ENCODE measurements at places on chromosomes 5 and 9.

DNA sequence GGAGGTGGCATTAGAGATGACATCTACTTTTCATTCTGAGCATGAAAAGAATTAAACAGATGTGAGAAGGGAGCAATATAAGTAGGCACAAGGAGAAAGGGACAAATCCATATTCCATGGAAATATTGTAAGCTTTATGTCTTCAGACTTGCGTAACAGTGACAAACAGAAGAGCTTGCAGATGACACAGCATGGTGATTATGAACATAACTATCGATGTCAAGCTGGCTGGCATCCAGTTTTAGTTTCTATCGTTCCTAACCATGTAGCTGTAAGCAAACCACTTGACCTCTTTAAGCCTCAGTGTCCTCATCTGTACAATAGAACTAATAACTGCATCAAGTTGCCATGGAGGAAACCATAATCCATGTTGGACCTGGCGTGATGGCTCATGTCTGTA lies 246.7 kb upstream of the ADRA1B start:
- DNase-seq, result no peak

GRCh38 chr5:59648038-59648831 lies 245.3 kb downstream of the PDE4D start:
- no peak for DNase-seq

DNA sequence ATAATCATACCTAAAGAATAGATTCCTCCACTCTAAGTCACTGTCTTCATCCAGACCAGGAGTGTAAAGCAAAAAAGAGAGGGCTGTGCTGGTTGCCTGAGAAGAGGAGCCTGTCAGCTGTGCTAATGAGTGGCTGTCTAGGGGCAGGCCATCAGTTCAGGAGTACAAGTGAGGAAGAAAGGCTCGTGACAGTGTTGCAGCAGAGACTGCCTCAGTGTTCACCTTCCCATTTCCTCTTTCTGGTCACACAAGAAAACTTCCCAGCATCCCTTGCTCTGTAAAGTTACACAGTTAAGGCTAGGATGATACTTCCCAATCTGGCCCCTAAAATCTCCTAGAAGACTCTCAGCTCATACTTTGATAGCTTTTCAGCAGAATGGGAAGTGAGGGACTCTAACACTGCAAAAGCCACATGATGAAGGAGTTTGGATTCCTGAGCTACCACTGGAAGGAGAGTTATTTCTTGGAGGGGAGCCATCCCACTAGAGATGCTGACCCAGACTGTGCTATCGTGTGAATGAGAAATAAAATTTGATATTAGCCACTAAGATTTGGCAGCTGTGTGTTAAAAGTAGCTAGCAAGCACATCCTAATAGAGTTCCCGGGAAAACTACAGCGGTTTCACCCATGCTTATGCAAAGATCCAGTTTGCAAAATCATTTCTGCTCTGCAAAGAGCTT lies 67.1 kb downstream of the ADAMTS12 start:
- DNase-seq, result peak; percentile 72

- no peak for DNase-seq
Observed at GRCh38 chr9:10268531-10269485, 344.0 kb downstream of the PTPRD start.

- DNase-seq, result no peak
Observed at GRCh38 chr5:132262882-132263547, 5.5 kb downstream of the PDLIM4 start.

GRCh38 chr5:170551622-170552021 lies 47.8 kb downstream of the KCNIP1 start:
- no peak for DNase-seq

DNA sequence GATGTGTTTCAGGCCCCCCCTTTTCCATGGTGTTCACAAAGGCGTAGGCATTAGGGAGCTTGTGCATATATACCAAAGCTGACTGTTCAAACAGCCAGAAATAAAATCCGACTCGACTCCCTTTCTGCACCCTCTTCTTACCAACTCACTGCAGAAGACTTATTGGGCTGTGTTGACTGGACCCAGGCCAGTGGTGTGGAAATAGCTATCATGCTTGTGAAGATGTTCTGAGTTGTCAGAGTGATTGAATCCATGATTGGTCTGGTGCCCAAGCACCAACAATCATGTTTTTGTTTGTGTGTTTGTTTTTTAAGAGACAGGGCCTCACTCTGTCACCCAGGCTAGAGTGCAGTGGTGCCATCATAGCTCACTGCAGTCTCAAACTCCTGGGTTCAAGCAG lies 21.6 kb downstream of the TJP2 start:
- no peak for DNase-seq

DNA sequence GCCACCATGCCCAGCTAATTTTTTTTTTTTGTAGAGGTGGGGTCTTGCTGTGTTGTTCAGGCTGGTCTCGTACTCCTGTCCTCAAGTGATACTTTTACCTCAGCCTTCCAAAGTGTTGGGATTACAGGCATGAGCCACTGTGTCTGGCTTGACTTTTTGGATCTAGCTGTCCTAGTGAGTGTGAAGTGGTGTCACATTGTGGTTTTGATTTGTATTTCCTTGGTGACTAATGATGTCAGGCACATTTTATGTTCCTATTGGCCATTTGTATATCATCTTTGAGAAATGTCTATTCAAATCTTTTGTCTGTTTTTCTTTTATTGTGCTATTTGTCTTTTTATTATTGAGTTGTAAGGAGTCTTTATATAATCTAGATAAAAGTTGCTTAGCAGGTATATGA lies 53.5 kb upstream of the MCCC2 start:
- peak; percentile 23 for DNase-seq

- DNase-seq, result no peak
Observed at GRCh38 chr5:139768807-139769465, 26.7 kb upstream of the PSD2 start.

DNA sequence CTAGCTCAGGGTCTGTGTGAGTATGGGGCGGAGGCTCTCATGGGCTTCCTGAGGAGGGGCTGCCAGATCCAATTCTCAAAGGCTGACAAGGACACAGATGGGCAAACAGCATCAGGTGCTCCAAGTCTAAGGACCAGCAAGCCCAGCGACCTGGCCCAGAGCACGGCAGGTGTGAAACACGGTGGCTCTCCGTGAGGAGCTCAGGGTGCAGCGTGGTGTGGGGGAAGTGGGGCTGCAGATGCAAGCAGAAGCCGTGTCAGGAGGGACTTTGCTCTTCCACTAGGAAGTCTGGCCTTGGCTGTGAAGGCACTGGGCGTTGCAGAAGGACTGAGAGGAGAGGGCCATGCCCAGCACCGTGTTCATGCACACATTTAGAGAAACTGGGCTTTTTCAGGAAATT lies 420.0 kb downstream of the GADD45G start:
- DNase-seq, result no peak

GRCh38 chr5:175842951-175843793 lies 28.2 kb upstream of the CPLX2 start:
- peak; percentile 56 for DNase-seq

GRCh38 chr9:134526584-134527477 lies 114.8 kb upstream of the COL5A1 start:
- DNase-seq, result no peak

DNA sequence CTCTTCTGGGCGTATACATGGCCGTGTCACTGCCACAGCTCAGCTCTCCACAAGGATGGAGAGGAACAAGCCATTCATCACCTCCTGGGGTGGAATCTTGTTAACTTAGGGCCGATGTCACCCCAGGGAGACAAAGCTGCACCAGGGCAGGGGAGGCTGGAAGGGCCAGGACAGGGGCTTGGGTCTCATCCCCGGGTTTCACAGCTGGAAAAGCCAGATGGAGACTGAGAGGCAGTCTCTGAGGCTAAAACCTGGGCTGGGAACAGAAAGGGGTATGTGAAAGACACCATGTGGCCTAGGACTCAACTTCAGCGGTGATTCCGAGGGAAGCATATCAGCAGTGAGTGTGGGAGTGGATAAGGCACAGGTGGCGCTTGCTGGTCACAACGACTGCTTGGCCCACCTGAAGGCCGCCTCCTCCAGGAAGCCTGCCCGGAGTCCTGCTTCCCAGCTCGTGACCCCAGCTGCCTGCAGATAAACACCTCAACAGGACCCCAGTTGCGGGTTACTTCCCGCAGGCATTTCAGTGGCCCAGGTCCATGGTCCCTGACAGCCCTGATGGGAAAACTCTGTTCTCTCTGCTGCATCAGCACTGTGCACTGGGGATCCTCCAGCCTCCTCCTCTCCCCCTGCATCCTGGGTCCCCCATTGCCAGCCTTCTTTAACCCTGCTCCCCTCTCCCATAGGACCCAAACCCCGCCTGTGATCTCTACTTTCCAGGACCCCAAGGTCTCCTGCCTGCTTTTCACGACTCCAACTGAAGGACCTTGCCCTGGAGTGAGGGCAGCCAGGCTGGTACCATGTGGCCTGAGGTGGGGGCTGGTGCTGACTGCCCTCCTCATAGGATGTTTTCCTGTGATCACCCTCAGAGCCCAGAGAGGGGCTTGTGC lies 51.7 kb upstream of the FCN1 start:
- DNase-seq, result no peak

- no peak for DNase-seq
Observed at GRCh38 chr5:9817819-9818218, 187.7 kb upstream of the TAS2R1 start.

GRCh38 chr5:172642926-172643871 lies 2.1 kb downstream of the NEURL1B start:
- no peak for DNase-seq

GRCh38 chr9:3473405-3473804 lies 52.4 kb downstream of the RFX3 start:
- no peak for DNase-seq

- no peak for DNase-seq
Observed at GRCh38 chr5:58648846-58649245, 66.0 kb downstream of the RAB3C start.

DNA sequence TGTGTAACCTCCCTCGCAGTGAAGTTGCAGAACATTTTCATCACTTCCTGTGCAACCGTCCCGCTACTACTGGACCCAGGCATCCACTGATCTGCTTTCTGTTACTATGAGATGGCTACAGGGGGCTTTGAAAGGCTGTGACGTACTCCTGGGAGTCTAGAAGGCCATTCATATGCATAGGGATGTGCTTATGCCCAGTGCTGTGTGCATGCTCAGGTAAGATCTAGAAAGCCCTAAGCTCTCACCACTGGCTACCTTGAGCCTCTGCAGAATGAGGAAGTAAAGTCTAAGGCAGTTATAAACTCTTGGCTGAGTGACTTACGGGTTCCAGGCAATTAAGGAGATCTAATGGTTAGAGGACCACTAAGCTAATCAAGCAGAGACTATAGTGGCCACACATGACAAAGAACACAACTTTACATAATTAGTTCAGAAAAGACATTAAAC lies 11.8 kb downstream of the HNRNPAB start:
- no peak for DNase-seq

DNA sequence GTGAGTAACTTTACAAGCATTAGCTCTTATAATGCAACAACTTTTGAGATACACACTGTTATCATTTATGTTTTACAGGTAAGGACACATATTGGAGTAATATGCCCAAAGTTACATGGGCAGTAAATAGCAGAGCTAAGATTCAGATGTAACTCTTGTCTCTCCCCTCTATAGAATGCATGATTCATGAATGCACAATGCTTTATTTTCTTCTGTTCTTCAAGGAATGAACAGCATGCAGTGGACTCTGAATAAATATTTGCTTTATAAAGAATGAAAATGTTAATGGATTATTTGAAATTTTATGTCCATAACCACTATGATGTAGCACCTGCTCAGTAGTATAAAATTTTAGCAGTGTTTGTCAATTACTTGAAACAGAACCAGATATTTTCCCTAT lies 629.5 kb downstream of the KCTD16 start:
- DNase-seq, result no peak

GRCh38 chr5:51095486-51095885 lies 287.8 kb upstream of the ISL1 start:
- DNase-seq, result no peak
